ENCODE measurements at places on chromosomes 1 and 21.
A peak's percentile ranks its signal among the peaks of the same experiment; 100 is the strongest.

GRCh38 chr1:235450433-235450832 lies 53.8 kb downstream of the B3GALNT2 start:
- DNase-seq, result no peak

DNA sequence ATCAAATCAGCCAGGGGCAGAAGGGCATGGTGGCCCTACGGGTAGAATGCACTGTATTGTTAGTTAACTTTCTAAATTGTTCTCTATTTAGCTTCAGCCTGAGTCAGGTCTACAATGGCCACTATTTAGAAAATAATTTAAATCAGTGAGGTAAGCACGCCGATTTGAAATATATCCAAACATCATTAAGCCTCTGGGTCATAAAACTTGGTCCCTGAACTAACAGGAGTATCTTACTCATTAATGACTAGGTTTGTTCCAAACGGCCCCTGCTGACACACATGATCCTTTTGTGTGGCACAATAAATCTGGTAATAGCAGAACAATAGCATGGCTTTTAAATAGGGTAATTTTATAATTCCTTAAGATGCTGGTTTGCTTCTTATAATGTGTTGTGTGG lies 48.4 kb downstream of the STX6 start:
- no peak for DNase-seq

- DNase-seq, result no peak
Observed at GRCh38 chr1:167418391-167418790, 99.9 kb downstream of the CD247 start.

- DNase-seq, result no peak
Observed at GRCh38 chr1:159008744-159009188, 941 bp upstream of the IFI16 start.

DNA sequence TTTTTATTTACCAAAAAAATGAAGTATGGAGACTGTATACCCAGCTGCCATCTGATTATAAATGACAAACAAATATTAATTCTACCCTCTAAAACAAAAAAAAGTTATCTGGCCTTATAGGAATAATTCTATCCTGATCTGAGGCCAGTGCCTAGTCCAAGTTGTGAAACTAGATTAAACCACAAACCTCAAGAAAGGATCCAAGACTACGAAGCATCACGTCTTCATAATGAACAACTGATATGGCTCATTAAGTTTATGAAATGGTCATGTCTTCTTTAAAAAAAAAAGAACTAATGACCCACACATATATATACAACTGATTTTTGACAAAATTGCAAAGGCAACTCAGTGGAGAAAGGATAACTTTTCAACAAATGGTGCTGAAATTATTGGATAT lies 32.4 kb upstream of the CTTNBP2NL start:
- DNase-seq, result no peak

- DNase-seq, result peak; percentile 71
Observed at GRCh38 chr1:111535256-111536191, 32.1 kb upstream of the ADORA3 start.

- no peak for DNase-seq
Observed at GRCh38 chr1:9078752-9079500, 9.5 kb upstream of the SLC2A5 start.

- no peak for DNase-seq
Observed at GRCh38 chr1:84225646-84226045, 75.9 kb upstream of the SAMD13 start.

GRCh38 chr1:87929906-87930305 lies 601.2 kb downstream of the LMO4 start:
- no peak for DNase-seq

DNA sequence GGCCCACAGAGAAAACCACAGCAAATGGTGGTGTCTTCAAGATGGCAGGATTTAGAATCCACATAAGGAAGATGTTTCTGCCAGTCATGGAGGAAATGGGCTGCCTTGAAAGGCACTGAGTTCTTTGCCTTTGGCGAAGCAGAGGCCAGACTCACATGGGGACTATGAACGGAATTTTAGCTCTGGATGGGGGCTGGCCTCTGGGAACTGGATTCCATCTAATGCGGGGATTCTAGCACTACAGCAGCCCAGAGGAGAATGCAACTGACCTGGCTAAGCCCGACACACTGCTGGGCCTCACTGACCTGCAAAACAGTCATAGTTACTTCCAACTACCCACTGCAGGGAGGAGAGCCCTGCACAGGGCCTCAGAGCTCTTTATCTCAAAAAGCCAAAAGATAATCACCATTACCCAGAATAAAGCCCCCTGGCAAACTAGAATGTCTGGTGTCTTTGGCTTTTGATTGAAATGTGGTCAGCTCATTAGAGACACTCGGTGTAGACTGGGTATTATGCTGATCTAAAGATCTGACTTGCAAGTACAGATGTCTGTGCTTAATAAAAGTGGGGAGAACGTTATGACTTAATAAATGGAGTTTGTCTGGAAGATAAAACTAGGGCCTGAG lies 11.6 kb downstream of the HCRTR1 start:
- no peak for DNase-seq

DNA sequence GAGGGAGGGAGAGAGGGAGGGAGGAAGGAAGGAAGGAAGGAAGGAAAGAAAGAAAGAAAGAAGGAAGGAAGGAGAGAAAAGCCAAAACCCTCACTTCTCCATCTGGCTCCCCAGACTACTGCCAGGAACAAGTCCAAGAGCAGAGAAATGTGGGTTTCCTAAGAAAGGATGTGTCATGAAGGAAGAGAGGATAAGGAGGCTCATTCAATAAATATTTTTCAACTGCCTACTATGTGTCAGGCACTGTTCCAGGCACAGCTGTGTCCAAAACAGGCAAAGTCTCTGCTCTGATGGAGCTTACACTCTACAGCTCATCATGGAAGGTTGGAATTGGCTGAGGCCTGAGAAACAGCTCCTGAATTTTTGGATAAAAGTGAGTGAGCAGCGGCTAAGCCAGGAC lies 42.6 kb upstream of the ATP2B4 start:
- peak; percentile 82 for DNase-seq

- no peak for DNase-seq
Observed at GRCh38 chr21:31115249-31115648, 77.0 kb upstream of the KRTAP19-8 start.

DNA sequence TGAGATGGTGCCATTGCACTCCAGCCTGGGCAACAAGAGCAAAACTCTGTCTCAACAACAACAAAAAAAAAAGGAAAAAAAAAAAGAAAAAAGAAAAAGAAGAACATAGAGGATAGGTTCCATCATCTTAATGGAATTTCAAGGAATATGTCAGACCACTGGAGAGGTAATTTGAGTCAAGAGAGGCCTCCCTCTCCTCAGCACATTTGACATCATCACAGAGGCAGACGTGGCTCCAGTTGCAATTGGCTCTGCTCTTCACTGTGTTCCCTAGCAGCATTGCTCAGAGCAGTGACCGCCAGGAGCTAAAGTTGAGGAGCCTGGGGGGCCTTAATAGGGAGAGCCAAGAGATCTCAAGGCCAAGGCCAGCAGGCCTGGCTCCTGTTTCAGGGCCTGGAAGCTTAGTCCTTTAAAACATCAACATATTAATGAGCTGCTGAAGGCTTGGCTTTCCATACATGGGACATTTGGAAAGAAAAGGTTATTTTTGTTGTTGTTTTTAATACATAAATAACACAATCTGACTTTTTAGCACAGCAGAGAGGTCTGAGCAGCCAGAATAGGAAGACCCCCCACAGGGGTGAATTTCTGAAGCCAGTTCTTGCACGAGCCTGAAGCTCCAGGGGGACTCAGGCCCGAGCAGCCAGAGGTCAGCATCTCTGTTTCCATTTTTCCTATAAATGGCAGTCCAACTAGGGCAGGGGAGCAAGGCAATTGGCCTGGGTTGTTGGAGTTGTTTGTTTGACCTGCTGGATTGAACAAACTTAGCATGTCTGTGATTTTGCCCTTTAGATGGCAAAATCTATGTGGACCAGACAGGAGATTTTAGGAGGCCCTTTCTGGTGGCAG lies 118.3 kb upstream of the FGGY start:
- DNase-seq, result peak; percentile 73

GRCh38 chr21:45947296-45947695 lies 34.3 kb upstream of the COL6A1 start:
- DNase-seq, result no peak

GRCh38 chr1:30908696-30909364 lies at the start of gene SDC3:
SDC3 (minus strand) TSS chr1:30908758; CDS start chr1:30908586, 172 bp downstream.
- DNase-seq, result peak; percentile 96
